D721Med (cell line): ENCODE measurements at places on chromosomes 4 and X.

DNA sequence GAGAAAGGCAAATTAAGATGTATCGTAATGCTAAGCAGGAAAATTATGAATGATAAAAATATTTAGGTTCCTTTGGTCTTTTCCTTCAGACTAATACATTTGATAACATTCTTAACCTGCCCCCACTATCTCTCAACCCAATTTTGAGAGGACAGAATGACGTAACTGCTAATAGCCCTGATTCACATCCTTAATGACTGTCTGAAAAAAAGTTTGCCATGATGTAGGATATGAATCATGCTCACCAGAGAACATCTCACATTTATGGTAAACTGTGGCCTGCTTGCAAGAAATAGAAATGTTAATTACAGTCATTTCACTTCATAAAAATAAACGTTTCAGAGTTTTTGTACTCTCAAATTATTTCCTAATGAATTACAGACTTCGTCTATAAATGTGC lies 128.0 kb upstream of the VEGFC start:
- no peak for DNase-seq

DNA sequence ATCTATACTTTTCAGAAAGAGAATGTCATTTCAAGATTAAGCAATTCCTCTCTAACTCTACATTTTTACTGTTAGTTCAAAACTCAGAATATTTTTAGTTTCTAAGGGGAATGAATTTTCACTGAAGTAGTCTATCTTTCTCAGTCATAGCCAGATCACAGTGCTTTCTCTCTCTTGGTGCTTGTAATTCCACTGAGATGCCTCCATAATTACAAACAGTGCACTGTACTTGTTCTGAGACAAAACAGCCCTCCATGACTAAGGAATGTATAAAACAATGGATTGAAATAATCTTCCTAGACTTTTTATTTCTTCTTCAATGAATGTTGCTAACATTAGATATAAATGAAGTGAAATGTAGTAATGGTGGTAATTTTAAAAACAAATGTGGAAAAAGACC lies 603.2 kb upstream of the FAM241A start:
- no peak for DNase-seq

DNA sequence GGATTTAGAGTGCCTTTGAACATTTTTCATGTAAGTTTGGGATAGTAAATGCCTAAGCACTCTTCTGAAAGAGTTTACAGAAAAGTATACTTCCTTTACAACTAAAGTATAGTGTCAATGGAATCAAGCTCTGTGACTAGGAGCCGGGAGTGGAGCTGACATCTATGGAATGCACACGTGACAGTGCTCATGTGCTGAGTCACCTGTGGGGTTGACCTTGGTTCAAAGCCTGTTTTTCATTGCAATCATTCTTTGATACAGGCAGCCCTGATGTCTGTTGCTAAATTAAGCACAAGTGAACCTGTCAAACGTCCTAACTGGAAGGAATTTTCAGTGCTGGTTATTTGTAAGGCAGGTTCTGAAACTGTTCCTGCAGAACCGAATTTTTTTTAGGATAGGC lies 82.5 kb downstream of the GPAT3 start:
- no peak for DNase-seq

DNA sequence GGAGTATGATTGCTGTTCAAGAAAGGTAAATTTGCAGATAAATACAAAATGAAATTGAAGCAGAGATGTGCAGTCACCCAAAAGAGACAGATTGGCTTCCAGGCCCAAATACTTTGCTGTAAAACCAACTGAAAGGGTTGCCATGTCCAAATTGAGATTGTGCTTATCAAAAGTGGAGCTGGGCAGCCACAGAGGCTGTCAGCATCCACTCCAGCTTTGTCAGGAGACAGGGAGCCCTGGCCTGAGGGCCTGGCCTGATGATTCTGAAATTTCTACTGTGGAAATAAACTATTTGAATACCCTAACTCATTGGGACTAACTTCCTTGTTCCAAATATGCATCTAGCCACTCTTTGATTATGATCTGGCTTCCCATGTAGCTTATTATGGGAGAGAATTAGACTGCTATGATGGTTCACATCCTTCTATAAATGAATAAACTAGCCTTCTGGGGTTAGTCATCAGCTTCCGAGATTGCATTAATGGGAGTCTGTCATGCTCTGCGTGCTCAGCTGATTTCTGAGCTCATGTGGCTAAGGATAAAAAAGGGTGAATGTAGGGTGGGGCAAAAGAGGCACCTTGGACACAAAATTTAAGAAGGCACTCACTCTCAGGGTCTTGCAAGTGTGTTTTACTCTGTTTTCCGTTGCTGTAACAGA lies 48.2 kb downstream of the SLC34A2 start:
- no peak for DNase-seq

DNA sequence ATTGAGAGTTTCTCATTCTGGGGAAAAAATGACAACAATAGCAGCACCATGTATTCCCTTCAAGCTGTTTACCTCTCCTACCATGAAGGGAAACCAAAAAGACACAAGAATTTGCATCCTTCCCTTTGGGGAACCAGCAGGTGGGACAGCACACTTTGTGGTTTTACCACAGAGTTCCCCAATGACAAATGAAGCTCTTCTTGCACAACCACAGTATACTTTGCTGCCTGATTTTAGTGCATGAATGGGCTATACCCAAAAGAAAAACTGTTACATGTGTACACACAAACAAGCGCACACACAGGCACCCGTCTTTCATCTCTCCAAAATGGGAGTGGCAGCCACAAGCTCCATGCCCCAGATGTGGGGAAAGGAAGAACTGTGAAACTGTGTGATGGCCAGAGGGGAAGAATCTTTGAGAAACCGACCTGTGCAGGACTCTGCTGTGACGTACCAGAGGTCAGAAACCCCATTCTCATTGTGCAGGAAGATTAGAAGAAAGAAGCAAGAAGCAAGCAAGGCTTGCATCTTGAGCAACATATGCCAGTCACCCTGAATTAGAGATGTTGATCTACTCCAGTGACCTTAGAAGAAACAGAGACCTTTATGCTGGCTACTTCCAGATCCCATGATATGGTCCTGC lies 2.7 kb upstream of the MAML3 start:
- DNase-seq: no peak

- DNase-seq: no peak
Observed at GRCh38 chr4:138158746-138159297, 83.3 kb downstream of the SLC7A11 start.

GRCh38 chrX:80317646-80318045 lies 102.6 kb upstream of the TENT5D start:
- DNase-seq: no peak

- no peak for DNase-seq
Observed at GRCh38 chrX:39788521-39788920, 309.2 kb downstream of the BCOR start.

GRCh38 chr4:113116414-113117357 lies 67.2 kb downstream of the ANK2 start:
- no peak for DNase-seq

DNA sequence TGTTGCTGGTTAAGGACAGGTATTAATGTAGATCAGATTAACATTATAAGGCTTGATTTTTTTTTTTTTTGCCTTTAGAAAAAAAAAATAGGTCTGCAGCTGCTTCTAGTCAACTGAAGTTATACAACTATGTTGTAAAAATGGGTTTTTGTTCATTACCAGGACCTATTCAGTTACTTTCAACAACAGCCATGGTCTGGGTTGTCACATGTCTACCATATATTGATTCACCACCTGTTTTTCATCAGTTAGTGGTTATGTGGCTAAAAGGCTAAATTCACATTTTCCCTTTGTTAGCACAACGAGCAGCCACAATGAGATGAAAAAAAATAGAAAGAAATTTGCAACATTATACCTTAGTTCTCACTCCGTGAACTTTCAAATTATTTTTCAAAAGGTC lies 45.5 kb downstream of the GLRB start:
- no peak for DNase-seq

- no peak for DNase-seq
Observed at GRCh38 chr4:63729519-63729918, 679.7 kb downstream of the TECRL start.
